ENCODE measurements at places on chromosomes 6 and 20. TPM values are rescaled to one million over a fixed set of nuclear protein-coding genes. Genes with fewer than 3 reads are reported as not detected.
A peak's percentile ranks its signal among the peaks of the same experiment; 100 is the strongest.

ARFGEF3 gene
- total RNA-seq: 0.11 TPM

GPR6 gene
- total RNA-seq: not detected

PPP1R3G gene
- 1.5 TPM for total RNA-seq

BMP7 gene
- not detected for total RNA-seq

RBBP8NL gene
- not detected for total RNA-seq

WFDC5 gene
- not detected for total RNA-seq

LY6G6C gene
- not detected for total RNA-seq

DNA sequence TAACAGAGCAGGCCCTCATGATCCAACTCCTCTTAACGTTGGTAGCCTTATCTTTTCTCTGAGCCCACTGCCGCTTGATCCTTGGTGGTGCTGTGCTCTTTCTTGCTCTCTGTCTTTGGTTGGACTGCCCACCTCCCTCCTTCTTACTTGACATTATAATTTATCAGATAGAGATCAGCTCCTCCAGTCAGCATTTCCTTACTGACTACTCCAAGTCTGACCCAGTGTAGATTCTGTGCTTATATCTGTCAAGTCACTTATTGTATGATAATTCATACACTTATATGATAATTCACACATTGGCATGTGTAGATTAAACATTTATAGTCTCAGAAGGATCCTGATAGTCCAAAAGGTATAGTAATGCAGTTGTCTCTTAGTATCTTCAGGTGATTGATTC lies 18.1 kb downstream of the PTPRA start:
- no peak overlapping the region for H3K27ac ChIP-seq
- no peaks in the 10 kb centered on the region for H3K27me3 ChIP-seq
- no peaks in the 10 kb centered on the region for H3K36me3 ChIP-seq

DNA sequence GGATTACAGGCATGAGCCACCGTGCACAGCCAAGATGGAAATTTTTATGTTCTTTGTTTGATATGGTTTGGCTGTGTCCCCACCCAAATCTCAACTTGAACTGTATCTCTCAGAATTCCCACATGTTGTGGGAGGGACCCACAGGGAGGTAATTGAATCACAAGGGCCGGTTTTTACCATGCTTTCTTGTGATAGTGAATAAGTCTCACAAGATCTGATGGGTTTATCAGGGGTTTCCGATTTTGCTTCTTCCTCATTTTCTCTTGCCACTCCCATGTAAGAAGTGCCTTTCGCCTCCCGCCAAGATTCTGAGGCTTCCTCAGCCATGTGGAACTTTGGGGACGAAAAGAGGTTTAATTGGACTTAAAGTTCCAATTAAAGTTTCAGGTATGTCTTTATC lies 14.6 kb downstream of the EEF1A1 start:
- no peaks in the 10 kb centered on the region for H3K4me1 ChIP-seq
- peaks cover 16% of the 10 kb centered on the region for H3K36me3 ChIP-seq
- H3K27me3 ChIP-seq: no peaks in the 10 kb centered on the region
- DNase-seq: no peak

DNA sequence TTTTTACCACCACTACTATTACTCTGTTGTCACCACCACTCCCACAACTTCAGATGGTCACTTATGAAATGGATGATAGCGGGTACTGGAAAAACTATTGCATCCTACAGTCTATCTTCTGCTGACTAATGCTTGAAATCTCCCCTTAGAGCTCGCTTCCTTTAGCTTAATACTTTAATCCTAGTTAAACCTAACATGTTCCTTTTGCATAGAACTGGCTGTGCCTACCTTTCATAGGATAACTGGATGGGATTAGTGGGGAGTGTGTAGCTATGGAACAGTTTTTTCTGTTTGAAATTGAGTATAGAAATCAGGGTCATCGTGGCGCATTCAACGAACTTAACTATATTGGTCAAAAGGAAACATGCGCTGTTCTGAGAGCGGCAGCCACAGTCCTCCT lies 294.7 kb downstream of the FARS2 start:
- no peaks in the 10 kb centered on the region for H3K27me3 ChIP-seq
- no peak overlapping the region for H3K4me3 ChIP-seq
- no peaks in the 10 kb centered on the region for H3K4me1 ChIP-seq
- no peaks in the 10 kb centered on the region for H3K36me3 ChIP-seq
- H3K27ac ChIP-seq: no peak overlapping the region

- DNase-seq: peak; percentile 58
- peaks cover 11% of the 10 kb centered on the region for H3K27me3 ChIP-seq
- H3K36me3 ChIP-seq: no peaks in the 10 kb centered on the region
- no peak overlapping the region for H3K27ac ChIP-seq
- H3K4me1 ChIP-seq: no peaks in the 10 kb centered on the region
Observed at GRCh38 chr20:43761386-43762340, 34.9 kb upstream of the GTSF1L start.

GRCh38 chr6:117317261-117317660 lies 51.9 kb downstream of the VGLL2 start:
- no peaks in the 10 kb centered on the region for H3K36me3 ChIP-seq
- no peaks in the 10 kb centered on the region for H3K4me1 ChIP-seq
- H3K27ac ChIP-seq: no peak overlapping the region
- no peaks in the 10 kb centered on the region for H3K27me3 ChIP-seq
- DNase-seq: peak; percentile 32

DNA sequence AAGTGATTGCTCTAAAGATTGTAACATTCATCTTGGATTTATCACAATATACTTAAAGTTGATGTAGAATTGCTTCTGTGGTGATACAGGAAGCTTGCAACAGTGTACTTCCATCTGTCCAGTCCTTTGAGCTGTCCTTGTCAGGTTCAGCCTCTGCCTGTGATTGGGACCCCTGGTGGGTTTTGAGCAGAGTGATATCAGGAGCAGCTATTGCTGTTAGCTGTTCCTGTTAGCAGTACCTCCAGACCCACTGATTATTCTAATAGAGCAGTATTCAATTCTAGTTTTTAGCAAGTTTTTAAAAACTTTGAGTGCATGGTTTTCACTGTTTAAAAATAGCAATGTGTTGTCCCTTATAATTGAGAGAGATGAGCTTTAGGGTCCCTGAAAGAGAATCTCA lies 48.8 kb downstream of the TULP4 start:
- no peak overlapping the region for H3K27ac ChIP-seq
- no peaks in the 10 kb centered on the region for H3K27me3 ChIP-seq
- peaks cover 8% of the 10 kb centered on the region for H3K4me1 ChIP-seq
- no peak for DNase-seq
- H3K4me3 ChIP-seq: no peak overlapping the region
- H3K36me3 ChIP-seq: no peaks in the 10 kb centered on the region

DNA sequence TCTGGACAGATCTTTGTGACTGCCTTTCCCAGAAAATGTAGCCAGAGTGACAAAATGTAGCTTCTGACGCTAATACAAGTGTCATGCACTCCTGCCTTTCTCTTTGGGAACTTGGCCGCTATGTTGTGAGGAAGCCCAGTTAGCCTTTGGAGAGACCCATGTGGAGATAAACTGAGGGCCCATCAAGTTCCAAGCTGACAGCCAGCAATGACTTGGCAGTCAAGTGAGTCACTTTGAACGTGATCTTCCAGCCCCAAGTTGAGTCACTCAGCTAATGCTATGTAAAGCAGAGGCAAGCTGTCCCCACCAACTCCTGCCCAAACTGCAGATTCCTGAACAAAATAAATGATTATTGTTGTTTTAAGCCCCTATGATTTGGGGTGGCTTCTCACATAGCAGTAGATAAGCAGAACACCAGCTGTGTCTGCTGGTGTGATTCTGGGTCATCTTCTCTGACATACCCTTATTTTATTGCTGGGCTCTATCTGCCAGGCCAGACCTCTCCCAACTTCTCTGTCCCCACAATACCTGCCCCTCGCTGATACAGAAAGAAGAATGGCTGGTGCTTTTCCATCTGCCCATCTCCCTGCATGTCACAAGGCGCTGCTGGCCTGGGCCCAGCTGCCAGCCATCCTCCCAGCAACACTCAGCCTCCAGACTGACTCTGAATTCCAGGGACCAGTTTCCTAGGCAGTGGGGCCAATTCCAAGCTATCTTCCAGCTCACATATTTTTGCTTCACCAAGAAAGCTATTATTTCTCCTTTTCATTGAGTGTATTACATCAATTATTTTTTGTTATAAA lies 274.8 kb downstream of the LRFN2 start:
- no peaks in the 10 kb centered on the region for H3K4me1 ChIP-seq
- no peaks in the 10 kb centered on the region for H3K36me3 ChIP-seq
- H3K27ac ChIP-seq: no peak overlapping the region
- no peak overlapping the region for H3K4me3 ChIP-seq

GRCh38 chr6:10393544-10394225 lies 21.2 kb downstream of the TFAP2A start:
- H3K4me3 ChIP-seq: no peak overlapping the region
- H3K36me3 ChIP-seq: no peaks in the 10 kb centered on the region
- H3K27me3 ChIP-seq: peaks cover 72% of the 10 kb centered on the region
- no peak overlapping the region for H3K27ac ChIP-seq
- H3K4me1 ChIP-seq: no peaks in the 10 kb centered on the region

- H3K27me3 ChIP-seq: no peaks in the 10 kb centered on the region
- DNase-seq: no peak
- H3K27ac ChIP-seq: no peak overlapping the region
- H3K4me3 ChIP-seq: no peak overlapping the region
- H3K4me1 ChIP-seq: no peaks in the 10 kb centered on the region
- no peaks in the 10 kb centered on the region for H3K36me3 ChIP-seq
Observed at GRCh38 chr20:50602432-50603088, 88.8 kb downstream of the RIPOR3 start.

DNA sequence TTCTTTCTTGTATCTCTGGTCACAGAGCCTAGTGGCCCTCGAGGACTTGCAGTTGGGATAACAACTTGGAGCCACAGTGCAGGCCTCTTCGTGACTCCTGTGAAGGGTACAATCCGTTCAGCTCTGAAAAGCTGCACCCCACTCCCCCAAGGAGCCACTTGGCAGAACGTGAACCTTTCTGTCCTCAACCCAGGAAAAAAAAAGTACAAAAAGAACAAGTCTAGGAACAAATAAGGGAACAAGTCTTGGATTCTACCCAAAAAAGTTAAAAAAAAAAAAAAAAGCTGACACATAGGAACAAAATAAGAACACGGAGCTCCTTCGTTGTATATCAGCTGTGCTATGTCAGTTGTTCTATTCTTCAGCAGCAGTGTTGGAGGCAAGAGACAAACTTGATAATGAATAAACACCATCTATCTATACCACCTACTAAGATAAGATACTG lies 77.9 kb upstream of the TULP1 start:
- DNase-seq: no peak
- H3K27me3 ChIP-seq: no peaks in the 10 kb centered on the region
- no peak overlapping the region for H3K27ac ChIP-seq
- peaks cover 20% of the 10 kb centered on the region for H3K4me1 ChIP-seq

GRCh38 chr6:144334150-144334708 lies 49.1 kb downstream of the UTRN start:
- DNase-seq: no peak
- H3K27ac ChIP-seq: no peak overlapping the region
- no peaks in the 10 kb centered on the region for H3K36me3 ChIP-seq
- H3K4me1 ChIP-seq: peaks cover 17% of the 10 kb centered on the region

DNA sequence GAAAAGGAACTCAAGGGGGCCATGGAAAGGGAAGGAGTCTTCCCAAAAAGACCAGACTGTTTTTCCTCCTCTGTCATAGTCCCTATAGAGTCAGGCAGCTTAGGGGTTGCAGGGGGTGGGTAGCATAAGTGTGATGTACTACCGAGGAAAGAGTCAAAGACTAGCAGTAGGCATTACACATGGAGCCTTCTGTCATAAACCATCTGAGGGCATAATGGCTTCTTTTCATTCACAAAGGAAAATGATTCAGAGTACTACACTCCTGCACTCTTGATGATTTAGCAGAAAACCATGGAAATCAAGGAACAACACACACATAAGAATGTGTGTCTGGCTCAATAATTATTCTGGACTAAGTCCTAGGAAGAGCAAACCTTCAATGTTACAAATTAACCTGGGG lies 14.9 kb downstream of the PLN start:
- H3K4me1 ChIP-seq: peaks cover 36% of the 10 kb centered on the region
- peaks cover 6% of the 10 kb centered on the region for H3K36me3 ChIP-seq
- no peak overlapping the region for H3K4me3 ChIP-seq
- H3K27ac ChIP-seq: peak overlapping the region; percentile 73
- H3K27me3 ChIP-seq: no peaks in the 10 kb centered on the region

- peaks cover 20% of the 10 kb centered on the region for H3K4me1 ChIP-seq
- no peak overlapping the region for H3K4me3 ChIP-seq
- no peak overlapping the region for H3K27ac ChIP-seq
- H3K36me3 ChIP-seq: no peaks in the 10 kb centered on the region
- DNase-seq: no peak
- no peaks in the 10 kb centered on the region for H3K27me3 ChIP-seq
Observed at GRCh38 chr6:155487371-155488130, 31.9 kb upstream of the NOX3 start.

- H3K4me1 ChIP-seq: no peaks in the 10 kb centered on the region
- H3K36me3 ChIP-seq: no peaks in the 10 kb centered on the region
- no peak for DNase-seq
- no peak overlapping the region for H3K27ac ChIP-seq
Observed at GRCh38 chr6:47440719-47441118, 36.9 kb upstream of the CD2AP start.

DNA sequence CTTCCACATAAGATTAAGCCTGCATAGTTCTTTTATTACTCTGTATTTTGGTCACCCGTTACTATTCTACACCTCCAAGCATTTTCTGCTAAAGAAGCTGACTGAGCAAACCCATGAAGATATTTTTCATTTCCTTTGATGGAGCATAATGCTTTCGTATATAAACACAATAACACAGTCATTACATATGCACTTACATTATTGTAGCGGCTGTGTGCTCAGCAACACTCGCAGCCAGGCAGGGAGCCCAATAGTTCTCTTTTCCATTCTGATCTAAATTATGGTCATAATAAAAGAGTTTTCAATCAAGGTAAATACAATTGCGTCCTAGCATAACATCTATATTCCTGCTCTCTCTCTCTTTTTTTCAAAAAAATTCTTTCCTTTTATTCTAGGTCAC lies 69.6 kb upstream of the TFB1M start:
- H3K4me1 ChIP-seq: peaks cover 17% of the 10 kb centered on the region
- no peaks in the 10 kb centered on the region for H3K27me3 ChIP-seq
- DNase-seq: no peak
- no peaks in the 10 kb centered on the region for H3K36me3 ChIP-seq
- H3K4me3 ChIP-seq: no peak overlapping the region

GRCh38 chr6:138546733-138547185 lies 47.5 kb upstream of the NHSL1 start:
- H3K27ac ChIP-seq: no peak overlapping the region
- peaks cover 18% of the 10 kb centered on the region for H3K4me1 ChIP-seq
- H3K36me3 ChIP-seq: no peaks in the 10 kb centered on the region

DNA sequence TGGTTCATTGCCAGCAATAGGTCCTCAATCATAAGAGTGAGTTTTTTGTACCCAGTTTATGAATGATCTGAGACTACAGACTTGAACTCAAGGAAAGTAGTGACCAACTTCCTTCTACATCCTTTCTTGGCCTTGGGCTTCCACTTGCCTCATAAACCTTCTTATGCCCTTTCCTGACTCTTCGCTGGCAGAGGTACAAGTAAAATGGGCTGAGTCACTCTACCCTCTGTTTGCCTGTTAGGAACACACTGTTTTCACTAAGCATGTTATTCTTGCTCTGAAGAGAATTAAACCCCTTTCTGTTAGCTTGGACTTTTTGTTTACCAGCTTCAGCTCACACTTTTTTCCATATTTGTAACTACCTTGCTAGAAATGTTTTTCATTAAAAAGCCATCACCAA lies 74.4 kb downstream of the PKHD1 start:
- H3K36me3 ChIP-seq: no peaks in the 10 kb centered on the region
- H3K4me3 ChIP-seq: no peak overlapping the region
- no peak overlapping the region for H3K27ac ChIP-seq
- no peaks in the 10 kb centered on the region for H3K4me1 ChIP-seq

Measured in GM23248 (cell line).